ENCODE measurements at places on chromosomes 2 and 18.

- no peak for DNase-seq
These were observed 8.0 kb downstream of the CHST10 start for GRCh38 chr2:100409461-100409860.

DNA sequence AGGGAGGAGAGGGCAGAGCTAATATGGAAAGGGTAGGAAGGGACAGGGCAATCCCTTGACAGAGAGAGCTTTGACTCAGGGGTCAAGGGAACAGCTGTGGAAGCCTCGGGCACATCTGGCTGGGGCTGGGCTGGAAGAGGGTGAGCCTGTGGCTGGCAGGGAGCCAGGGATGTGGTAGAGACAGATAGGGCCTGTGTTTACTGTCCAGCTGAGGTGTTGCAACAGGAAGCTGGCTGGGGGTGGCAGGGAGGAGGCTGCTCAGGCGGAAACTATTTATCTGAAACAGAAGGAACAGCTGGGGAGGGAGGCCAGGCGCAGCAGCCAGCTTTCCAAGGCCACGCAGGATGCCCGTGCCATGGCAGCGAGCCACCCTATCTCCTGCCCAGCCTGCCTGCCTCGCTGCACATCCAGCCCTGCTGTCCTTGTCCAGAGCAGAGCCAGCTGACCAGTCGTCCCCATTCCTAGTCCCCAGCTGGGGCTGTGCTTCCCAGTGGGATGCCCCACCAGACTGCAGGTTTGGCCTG lies 264.7 kb downstream of the CYP26B1 start:
- DNase-seq: no peak

GRCh38 chr2:172896661-172897081 lies 161.0 kb downstream of the RAPGEF4 start:
- DNase-seq: no peak

GRCh38 chr2:74095632-74096031 lies 52.1 kb downstream of the BOLA3 start:
- no peak for DNase-seq

DNA sequence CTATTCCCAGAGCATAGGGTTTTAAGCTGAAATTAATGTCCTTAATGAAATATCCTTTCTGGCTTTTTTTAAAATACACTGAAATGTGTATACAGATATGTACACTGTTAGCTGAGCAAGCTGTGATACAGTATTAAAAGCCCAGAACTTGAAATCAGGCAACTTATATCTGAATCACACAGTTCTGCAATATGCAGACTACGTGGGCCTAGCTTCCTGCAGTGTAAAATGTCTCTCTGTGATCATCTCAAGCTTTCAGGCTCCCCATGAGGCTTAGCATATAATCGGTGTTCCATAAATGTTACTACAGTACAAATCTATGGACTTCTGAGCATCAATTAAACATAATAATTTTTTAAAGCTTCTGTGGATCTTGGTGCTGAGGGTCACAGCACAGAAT lies 8.2 kb downstream of the FBXO15 start:
- DNase-seq: no peak

DNA sequence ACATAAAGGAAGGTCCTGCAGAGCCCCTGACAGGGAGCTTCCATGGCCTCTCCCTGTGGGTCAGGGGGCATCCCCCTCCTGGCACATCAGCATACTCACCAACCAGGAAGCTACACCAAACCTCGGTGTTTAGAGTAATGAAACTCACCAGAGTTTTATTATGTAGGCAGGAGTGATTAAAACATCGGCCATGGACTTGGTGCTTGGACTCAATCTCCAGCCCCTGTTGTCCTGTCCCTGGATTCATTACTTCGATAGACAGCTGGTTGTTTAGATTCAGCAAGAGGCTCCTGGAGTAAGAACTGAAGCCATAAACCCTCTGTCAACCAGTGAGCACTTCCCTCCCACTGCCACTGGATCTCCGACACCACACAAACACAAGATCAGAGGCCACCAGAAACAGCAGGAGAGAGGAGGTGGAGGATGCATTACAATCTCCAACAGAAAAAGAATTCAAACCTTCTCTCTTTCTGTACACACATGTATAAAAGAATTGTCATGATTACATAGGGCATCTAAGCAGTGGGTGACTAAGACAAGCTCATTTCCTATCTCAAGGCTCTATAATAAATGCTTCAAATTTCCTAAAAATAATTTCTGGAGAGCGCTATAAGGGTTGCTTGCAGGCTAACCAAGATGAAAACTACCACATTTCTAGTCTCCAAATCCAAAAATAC lies 27.2 kb downstream of the TBC1D8 start:
- DNase-seq: no peak

Measured in activated CD8-positive, alpha-beta memory T cell treated with anti-CD3 and anti-CD28 coated beads for 4 hours (primary cell).